ENCODE measurements at places on chromosomes 7 and 10.

DNA sequence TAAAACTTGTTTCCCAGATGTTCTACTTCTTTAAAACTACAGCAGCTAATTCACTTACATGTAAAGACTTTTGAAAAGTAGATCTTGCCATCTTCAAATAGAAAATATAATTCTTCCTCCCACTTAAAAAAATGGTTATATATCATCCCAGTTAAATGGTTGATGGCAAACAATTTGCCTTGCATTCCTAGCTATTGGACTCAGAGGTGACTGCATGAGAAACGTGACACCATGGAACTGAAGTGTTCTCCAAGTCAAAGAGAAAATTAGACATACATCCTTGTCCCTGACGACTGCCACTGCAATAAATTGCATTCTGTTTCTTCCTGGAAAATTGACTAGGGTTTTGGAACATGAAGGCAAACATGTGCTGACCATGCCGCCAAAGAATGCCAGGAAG, 95.0 kb upstream of the POM121L12 start:
- no peak for DNase-seq

- DNase-seq: peak; percentile 8
Observed at GRCh38 chr10:101749047-101750016, 26.6 kb downstream of the FGF8 start.

DNA sequence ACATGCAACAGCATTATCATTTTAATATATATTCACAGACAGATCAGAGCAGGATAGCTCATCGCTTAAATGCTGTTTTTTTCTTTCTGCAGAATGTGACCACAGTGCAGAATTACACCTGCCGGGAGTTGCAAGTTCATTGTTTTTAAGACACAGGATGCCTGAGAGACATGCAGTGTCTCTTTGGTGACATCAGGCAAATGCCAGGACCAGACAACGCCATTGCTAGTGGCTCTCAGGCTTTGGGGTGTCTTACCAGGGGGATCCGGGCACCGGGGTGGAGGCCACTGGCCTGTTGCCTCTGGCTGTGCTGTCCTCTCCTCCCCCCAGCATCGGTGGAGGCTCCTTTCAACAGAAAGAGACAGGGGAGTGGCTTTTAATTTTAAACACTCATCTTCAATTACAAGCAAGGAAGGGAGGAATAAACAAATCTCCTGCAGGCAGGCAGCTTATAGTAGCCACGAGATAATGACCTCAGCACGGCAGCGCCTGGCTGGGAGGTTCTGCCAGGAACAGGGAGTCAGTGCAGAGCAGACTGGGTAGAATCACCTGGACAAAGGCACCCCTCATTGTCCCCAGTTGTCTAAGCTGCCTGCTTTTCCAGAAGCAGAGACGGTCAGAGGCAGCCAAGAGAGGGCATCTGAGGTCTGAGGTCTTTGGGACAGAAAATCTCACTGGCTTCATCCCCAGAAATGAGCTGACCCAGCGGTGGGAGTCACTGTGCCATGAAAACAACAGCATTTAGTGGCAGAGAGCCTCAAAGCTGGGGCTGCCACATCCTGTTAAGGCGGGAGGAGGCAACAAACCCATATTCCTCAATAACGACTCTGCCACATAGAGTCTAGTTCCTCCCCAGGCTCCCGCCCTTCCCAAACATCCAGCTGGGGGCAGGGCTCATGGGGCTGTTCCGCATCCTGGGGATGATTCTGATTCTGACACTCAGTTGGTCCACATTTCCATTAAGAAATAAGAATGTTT, 148.4 kb downstream of the TCERG1L start:
- DNase-seq: peak; percentile 58

GRCh38 chr7:110669410-110669809, 421.5 kb upstream of the LRRN3 start:
- DNase-seq: no peak

DNA sequence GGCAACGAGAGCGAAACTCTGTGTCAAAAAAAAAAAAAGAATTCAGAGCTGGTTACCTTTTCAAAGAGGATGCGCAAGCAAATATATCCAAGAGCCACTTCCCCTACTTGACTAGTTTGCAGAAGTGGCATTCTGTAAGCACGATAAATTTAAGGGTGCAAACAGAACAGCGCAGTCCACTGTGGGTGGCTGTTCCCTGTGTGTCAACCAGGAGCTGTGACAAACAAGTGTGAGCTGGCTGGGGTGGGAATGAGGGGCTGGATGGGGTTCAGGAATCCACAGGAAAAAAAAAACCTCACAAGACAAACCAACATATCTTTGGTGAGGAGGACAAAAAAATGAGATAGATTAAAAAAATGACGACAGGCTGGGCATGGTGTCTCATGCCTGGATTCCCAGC, 15.9 kb downstream of the GUSB start:
- DNase-seq: no peak

DNA sequence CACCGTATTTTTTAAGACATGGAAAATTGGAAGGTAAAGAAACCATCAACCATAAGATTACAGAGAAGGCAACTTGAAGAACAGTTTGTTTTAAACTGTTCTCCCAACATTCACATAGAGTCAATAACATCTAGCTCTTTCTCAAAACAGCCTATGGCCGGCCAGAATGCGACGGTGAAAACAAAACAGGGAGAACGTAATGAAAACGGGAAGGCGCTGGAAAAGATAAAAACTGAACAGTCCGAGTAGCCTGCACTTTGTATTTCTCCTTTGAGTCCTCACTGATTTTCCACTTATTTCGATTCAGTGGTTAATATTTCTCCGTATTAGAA, 637 bp downstream of the MICU1 start:
- no peak for DNase-seq

DNA sequence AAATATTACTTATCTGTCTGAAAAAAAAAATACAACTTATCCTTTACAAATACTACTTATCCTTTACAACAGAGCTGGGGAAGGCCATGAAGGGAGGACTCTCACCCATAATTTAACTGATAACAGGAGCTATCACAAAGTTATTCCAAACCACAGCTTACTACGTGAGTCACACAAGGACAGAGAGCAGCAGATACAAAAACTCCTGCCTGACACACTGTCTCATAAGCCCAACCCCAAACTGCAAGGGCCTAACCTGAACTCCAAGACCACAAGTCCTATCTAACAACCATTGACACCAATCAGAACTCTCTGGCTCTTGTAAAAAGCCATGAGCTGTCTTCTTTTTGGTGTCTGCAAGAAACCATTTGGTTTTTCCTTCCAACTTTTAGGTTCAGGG, 28.5 kb upstream of the CXCL12 start:
- DNase-seq: no peak

DNA sequence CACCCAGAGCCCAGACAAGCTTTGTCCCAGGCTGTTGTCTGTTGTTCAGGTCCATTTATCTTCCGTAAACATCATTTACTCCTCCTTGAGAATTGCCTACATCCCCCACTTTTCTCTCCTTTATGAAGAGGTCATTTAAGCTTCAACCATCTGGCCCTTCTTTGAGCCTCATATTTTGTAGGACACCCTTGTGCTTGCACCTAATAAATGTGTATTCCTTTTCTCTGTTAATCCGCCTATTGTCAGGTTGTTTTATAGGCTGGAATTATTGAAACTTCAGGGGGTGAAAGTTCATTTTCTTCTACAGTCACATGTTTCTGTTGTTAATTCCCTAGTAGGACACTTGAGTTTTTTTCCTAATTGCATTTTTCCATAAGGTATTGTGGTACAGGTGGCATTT, 19.6 kb upstream of the CTTNBP2 start:
- no peak for DNase-seq

- DNase-seq: no peak
Observed at GRCh38 chr7:100011516-100011915, 3.9 kb upstream of the ZKSCAN1 start.

GRCh38 chr7:72035266-72035665, 376.9 kb downstream of the CALN1 start:
- DNase-seq: no peak

DNA sequence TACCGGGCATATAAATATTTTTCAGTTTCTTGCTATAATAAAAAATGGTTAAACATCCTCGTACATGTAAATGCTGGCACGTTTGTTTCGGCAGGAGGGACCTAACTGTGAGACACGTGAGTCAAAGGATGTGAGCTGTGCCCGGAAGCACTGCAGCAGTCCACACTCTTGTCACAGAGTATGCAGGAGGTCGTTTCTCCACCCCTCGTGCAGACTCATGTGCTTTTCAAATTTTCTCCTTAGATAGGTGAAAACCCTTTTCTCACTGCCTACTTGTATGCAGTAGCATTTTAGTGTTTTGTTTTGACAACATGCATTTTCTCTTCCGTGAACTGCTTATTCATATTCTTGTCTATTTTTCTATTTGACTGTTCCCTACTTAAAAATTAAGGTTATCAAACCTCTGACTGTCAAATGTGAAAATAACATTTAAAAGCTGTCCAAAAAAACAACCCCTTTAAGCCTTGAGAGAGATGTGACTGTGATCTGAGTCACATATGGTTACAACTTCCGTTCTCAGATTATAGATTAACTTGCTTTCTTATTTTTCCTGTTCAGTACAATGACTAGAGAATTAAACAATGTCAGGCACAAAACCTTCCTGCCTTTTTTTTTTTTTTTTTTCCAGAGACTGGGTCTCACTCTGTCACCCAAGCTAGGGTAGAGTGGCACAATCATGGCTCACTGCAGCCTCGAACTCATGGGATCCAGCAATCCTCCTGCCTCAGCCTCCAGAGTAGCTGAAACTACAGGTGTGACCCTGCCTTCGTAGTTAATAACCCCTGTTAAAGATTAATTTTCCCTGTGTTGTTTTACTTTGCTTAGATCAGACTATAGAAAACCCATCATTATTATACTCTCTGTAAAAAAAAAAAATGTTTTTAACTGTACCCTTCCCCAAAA, 45.1 kb downstream of the DPY19L1 start:
- DNase-seq: no peak

- DNase-seq: no peak
Observed at GRCh38 chr7:140686921-140687320, 9.6 kb upstream of the NDUFB2 start.

DNA sequence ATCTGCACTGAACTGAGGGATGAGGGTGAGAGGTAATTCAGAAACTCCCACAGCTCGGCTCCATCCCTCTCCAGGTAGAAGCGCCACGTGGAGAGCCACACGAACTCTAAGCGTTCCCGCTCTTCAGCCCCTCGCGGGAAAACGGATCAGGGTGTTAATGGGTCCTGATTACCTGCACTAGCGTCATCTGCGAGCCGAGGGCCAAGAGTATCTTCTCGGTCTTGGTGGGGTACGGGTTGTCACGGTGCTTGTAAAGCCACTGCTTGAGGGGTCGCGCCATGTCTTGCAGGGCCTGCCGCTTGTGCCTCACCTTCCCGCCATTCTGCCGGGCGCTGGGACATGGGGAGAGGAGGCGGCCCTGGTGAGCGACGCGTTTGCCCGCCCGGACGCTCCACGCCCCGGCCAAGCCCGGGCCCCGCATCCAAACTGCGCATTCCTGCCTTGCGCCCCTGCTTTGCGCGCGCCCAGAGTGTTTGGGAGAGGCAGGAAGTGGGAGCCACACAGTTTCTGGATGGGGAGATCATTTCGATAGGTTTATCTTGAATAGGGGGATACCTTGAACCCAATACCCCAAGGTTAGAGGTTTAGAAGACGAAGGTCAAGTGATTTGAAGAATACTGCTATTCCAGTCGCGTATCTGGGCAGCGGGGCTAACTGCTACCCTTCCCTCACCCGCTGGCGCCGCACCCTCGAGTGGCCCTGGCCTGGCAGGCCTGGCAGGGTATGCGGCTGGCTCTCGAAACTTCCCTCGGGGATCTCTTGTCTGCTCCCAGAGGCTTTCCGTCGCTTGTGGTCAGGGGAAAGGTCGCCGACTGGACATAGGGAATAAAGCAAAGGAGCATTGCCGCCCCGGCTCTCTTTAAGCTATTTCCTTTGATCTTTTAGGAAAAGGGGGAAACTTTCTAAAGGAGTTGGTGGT, 4.2 kb downstream of the MKX start:
- DNase-seq: no peak

DNA sequence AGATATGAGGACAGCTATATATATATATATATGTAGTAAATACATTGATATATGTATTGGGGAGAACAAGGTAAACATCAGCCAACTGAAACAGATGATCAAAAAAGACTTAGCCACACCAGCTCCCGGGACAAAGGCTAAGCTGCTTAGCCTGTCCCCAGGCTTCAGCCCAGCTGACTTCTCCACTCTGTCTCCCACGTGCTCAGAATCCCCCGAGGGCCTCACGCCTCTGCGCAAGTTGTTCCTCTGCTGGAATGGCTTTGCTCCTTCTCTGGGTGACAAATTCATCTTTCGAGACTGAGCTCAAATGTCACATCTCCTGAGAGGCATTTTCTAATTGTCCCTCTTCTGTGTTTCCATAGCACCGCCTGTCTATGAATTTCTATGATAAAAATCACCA, 8.6 kb upstream of the INSIG1 start:
- no peak for DNase-seq

- no peak for DNase-seq
Observed at GRCh38 chr7:11726794-11727155, 105.2 kb downstream of the THSD7A start.

DNA sequence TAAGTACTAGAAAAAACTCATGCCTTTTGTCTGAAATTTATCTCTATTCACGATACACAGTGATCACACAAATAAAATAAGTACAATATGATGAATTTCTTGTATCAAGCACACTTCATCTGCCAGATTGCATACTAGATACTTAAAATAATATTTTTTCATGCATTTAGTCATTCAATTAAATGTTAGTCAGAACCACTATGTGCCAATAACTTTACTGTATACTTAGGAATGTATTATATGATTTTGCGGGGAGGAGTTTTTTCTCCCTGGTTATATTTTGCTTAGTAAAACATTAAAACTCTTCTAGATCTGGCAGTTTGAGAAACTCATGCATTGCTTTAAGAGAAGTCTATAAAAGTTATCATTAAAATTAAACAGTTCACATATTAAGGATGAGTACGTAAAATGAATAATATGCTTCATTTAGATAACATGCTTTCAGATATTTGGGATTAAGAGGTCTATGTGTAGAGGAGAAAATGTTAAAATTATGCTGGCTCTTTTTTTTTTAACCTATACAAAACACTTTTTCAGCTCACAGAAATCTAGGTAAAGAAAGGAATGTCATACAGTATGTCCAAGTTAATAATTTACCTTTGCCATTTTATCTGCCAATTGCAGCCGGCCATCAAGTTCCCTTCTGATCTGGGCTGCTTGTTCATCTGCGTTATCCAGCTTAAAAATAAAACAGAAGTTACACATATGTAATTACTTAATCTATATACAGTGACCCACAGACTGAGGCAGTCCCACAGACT, 70.1 kb downstream of the RNF133 start:
- no peak for DNase-seq

GRCh38 chr10:124319926-124320391, 98.8 kb downstream of the OAT start:
- no peak for DNase-seq

DNA sequence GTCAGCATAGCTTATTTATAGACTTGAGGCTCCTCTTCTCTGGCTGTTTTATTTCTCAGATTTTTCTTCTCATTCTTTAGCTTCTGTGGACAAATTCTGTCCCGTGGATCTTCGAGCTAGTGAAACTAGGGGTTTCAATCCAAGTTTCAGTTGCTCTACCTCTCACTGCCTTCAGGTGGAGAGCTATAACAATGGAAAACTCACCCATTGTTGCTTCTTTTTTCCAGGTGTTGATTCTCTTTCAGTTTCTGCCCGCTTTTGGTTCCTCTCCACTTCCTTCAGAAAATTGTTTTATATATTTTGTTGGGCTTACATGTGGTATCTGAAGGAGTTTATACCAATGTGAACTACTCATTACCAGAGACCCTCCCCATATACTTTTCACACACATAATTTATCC, 266.1 kb downstream of the TCF7L2 start:
- DNase-seq: peak; percentile 12

GRCh38 chr10:114483575-114483974, 79.3 kb upstream of the AFAP1L2 start:
- DNase-seq: no peak

- no peak for DNase-seq
Observed at GRCh38 chr10:120990831-120991230, 139.7 kb downstream of the WDR11 start.

All from RPMI8226 (cell line).